NCI-H1417 (cell line): ENCODE measurements at places on chromosomes 4 and X.

GRCh38 chrX:17024886-17025285 is 78.4 kb downstream of the REPS2 start:
- no peak for DNase-seq

- no peak for DNase-seq
Observed at GRCh38 chr4:82865592-82865991, 25.4 kb downstream of the SEC31A start.

DNA sequence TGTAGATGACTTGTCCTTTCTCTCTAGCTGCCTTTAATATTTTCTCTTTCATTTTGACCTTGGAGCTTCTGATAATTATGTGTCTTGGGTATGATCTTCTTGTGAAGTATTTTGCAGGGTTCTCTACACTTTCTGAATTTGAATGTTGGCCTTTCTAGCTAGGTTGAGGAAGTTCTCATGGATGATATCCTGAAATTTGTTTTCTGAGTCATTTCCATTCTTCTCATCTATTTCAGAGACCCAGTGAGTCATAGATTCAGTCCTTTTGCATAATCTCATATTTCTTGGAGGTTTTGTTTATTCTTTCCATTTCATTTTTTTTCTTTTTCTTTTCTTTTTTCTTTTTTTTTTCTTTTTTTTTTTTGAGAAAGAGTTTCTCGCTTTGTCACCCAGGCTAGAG is 585.7 kb upstream of the PABPC4L start:
- DNase-seq: no peak

DNA sequence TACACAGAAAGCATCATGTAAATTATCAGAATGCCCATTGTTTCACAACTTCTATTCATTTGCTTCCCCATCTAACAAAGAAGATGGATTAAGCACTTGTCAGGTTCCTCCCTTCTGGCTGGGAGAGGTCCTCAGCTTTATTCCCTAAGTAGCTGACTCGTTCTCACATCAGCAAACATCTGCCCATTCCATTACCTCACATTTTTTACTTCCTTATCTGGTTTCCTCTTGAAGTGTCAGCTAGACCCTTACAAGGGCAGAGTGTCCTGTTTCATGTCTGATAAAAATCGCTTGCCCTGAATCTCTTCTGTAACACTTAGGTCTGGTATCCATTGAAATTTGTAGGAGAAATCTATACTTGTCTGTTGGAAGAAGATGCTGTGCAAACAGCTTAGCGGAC is 34.7 kb downstream of the TMPRSS11A start:
- no peak for DNase-seq
